Mesothelial cell of epicardium (in vitro differentiated cells): ENCODE measurements at places on chromosomes 6 and 20. TPM values are rescaled to one million over a fixed set of nuclear protein-coding genes. Genes with fewer than 3 reads are reported as not detected.

- H3K4me1 ChIP-seq: no peaks in the 10 kb centered on the region
- peaks cover 3% of the 10 kb centered on the region for H3K27me3 ChIP-seq
- DNase-seq: no peak
- H3K36me3 ChIP-seq: no peaks in the 10 kb centered on the region
- H3K27ac ChIP-seq: no peak overlapping the region
Measured at GRCh38 chr6:53130569-53131290, 17.9 kb downstream of the GCM1 start.

- H3K27me3 ChIP-seq: no peaks in the 10 kb centered on the region
- peaks cover 26% of the 10 kb centered on the region for H3K4me1 ChIP-seq
- no peak overlapping the region for H3K4me3 ChIP-seq
- no peak overlapping the region for H3K27ac ChIP-seq
Measured at GRCh38 chr6:4870821-4871494, 94.8 kb downstream of the CDYL start.

DNA sequence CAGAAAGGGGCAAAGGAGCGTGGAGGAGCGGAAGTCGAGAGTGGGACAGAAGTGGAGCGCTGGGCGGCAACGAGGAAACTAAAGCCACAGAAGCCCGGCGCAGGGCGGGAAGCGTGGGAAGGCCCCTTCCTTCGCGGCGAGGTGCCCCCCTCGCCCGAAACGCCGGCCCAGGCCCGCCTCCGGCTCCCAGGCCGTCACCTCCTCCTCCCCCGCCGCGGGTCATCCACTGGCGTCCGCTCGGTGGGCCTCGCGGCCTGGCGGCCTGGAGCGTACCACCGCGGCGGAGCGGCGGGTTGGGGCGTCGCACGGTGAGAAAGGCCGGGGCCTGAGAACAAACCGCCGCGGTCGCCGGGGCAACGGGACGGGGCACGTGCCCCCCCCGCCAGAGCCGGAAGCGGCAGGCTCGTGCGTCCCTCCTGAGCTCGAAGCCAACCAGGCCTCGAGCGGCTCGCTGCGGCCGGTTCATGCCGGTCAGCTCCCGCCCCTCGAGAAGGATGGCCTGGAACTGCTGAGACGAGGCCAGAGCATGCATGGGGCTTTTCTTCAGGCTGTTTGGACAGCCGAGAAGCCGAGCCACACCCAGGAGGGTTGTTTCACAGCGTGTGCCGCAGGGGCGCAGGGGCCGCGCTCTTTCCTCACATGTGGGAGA lies at the start of gene TCP11:
TCP11 (minus strand) TSS at position 333 of the 649 bp plus-strand sequence. CDS start 469 bp downstream, outside the sequence.
- peaks cover 23% of the 10 kb centered on the region for H3K4me1 ChIP-seq
- peak within 1 kb of the TSS; percentile 9 for H3K27ac ChIP-seq
- H3K27me3 ChIP-seq: no peaks in the 10 kb centered on the region
- H3K4me3 ChIP-seq: no peak within 1 kb of the TSS
- H3K36me3 ChIP-seq: no peaks in the 10 kb centered on the region

DNA sequence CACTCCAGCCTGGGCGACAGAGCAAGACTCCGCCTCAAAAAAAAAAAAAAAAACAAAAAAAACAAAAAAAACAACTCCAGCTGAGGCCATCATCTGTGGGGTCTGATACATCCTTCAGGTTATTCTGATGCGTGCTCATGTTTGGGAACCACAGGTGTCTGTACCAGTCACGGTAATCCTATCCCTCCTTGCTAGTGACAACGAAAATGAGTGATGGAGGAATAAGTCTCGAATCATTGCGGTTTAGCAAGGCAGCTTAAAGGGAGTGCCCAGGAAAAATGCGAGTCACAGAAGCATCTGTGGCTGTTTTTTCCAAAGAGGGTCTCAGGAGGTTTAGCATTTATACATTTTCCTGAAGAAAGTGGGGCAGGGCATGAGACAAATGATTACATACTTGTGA lies 48.8 kb downstream of the MCUR1 start:
- peak overlapping the region; percentile 1 for H3K4me3 ChIP-seq
- H3K4me1 ChIP-seq: peaks cover 37% of the 10 kb centered on the region
- peak overlapping the region; percentile 97 for H3K27ac ChIP-seq
- no peaks in the 10 kb centered on the region for H3K27me3 ChIP-seq
- no peak for DNase-seq

DNA sequence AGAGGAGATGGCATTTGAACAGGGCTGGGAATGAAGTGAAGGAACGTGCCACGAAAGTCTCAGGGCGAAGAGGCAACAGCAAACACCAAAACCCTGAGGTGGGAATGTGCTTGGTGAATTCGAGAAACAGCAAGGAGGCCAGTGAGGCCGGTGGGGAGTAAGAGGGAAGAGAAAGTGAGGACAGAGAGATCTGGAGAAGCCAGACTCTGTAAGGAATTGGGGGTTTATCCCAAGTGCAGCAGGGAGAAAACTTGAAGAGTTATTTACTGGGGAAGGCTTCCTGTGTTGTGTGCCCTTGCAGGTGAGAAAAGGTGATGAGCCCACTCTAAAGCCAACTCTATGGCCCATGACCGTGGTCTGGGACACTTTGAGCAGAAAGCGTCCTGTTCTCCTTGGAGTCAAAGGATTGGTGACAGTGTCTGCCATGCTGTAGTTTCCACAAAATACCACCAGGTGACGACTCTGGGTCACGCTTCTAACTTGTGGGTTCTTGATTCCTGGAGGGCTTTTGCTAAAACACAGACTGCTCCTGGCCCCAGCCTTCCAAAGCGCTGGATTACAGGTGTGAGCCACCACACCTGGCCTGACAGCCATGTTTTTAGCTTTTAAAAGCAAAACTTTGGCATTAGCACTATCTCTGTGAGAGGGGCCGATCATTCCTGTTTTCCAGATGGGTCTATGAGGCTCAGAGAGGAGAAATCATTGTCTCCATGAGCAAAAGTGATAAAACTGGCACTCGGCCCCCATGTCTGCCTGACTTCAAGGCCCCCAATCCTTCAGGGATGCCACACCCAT lies 18.0 kb upstream of the CSNK2A1 start:
- H3K4me1 ChIP-seq: no peaks in the 10 kb centered on the region
- no peak overlapping the region for H3K4me3 ChIP-seq
- H3K27ac ChIP-seq: no peak overlapping the region
- peaks cover 23% of the 10 kb centered on the region for H3K27me3 ChIP-seq
- H3K36me3 ChIP-seq: no peaks in the 10 kb centered on the region
- no peak for DNase-seq

- H3K4me1 ChIP-seq: no peaks in the 10 kb centered on the region
- DNase-seq: no peak
- no peak overlapping the region for H3K4me3 ChIP-seq
- peaks cover 24% of the 10 kb centered on the region for H3K27me3 ChIP-seq
Measured at GRCh38 chr6:25883536-25883935, 9.5 kb upstream of the SLC17A3 start.

- DNase-seq: no peak
- peaks cover 5% of the 10 kb centered on the region for H3K4me1 ChIP-seq
- H3K36me3 ChIP-seq: no peaks in the 10 kb centered on the region
- H3K4me3 ChIP-seq: no peak overlapping the region
- H3K27me3 ChIP-seq: peaks cover 3% of the 10 kb centered on the region
- no peak overlapping the region for H3K27ac ChIP-seq
Measured at GRCh38 chr20:54062812-54063280, 7.5 kb downstream of the BCAS1 start.

DNA sequence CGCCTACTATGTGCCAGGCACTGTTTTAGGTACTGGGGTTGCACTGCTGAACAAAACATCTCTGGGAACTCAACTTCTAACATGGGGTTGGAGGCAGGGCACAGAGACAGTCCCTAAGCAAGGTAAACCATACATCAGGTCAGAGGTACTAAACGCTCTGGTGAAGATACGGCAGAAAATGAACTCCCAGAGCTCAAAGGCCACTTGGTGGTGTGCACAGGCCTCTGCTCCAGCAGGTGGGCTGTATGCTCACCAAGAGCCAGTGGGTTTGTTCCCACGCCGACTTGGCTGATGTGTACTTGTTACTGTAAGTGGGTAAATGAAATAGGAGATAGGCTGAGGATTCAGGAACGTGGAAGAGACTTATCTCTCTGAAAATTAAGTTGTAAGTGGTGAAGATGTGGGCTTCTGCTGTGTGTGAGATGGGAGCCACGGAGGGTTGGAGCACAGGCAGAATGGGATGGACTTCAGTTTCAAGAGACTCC lies 133.4 kb downstream of the PREX1 start:
- H3K4me3 ChIP-seq: no peak overlapping the region
- H3K27me3 ChIP-seq: no peaks in the 10 kb centered on the region
- H3K27ac ChIP-seq: no peak overlapping the region
- H3K4me1 ChIP-seq: peaks cover 22% of the 10 kb centered on the region

The EPHA7 gene
- 11.3 to 12.4 TPM (median 11.7 TPM) in 3 replicates for total RNA-seq

The PSMB9 gene
- total RNA-seq: 0.81 to 0.82 TPM in 2 of 3 replicates, not detected in the other
